ENCODE measurements at places on chromosomes 13 and 19.

DNA sequence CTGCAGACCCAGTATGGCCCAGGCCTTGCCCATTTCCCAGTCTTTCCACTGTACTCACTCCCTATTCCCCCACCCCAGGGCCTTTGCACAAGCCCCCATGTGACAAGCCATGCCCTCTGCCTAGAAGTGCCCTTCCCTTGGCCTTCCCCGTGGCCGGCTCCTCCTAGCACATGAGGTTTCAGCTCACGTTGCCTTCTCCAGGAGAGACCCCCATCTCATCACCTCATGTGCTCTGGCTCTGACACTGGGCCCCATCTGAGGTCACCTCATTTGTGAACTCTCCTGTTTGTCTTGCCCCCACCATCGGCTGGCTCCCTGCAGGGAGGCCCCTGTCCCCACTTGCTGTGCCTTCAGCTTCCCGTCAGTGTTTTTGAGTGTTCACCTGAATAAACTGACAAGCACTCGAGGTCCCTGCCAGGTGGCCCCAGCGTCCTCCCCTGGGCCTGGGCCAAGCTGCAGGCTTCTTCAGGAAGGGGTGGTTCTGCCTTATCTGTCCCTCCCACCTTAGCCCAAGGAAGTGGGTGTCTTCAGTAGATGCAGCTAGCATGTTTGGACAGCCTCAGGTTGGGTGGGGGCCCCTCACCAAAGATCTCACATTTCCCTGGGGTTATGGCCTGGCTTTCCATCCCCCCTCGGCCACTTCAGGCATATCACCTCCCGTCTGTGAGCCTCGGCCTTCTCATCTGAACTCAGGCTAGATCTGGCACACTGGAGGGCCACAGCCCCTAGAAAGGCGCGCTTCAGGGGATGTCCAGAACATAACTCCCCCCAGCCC, 3.8 kb upstream of the SLC25A42 start:
- no peak for DNase-seq

- no peak for DNase-seq
Measured at GRCh38 chr13:70375718-70376117, 267.5 kb upstream of the KLHL1 start.

DNA sequence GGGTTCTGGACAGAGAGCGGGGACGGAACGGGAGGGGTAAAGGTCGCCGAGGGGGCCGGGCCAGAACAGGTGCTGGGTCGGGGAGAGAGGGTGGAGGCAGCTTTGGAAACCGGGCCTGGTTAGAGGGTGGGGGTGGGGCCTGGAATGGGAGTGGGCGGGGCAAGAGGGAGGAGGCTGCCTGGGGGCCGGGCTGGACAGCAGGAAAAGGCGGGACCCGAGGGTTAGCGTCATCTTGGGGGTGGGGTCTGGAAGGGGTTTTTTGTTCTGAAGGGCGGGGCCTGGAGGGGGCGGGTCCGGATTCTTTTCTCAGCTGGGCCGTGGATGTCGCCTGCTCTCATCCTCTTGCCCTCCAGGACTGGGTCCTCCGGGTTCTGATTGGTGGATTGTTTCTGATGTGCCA, 4.3 kb upstream of the ZNF813 start:
- DNase-seq, result no peak

DNA sequence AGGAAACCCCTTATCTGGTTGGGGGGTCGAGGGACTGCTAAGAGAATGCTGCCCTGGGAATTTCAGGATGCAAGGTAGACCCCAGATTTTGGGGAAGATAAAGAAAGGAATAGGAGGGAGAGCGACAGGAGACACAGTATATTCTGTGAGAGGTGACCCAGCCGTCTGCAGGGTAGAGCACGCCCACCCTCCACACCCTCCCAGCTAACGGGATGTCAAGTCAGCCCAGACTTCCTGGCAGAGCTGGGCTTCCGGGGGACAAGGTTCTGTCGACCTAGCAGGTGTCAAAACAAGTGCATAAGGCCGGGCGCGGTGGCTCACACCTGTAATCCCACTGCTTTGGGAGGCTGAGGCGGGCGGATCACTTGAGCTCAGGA, 695 bp upstream of the PRR36 start:
- DNase-seq, result no peak

GRCh38 chr13:73765651-73766384, 368.4 kb downstream of the KLF12 start:
- DNase-seq, result peak; percentile 87

DNA sequence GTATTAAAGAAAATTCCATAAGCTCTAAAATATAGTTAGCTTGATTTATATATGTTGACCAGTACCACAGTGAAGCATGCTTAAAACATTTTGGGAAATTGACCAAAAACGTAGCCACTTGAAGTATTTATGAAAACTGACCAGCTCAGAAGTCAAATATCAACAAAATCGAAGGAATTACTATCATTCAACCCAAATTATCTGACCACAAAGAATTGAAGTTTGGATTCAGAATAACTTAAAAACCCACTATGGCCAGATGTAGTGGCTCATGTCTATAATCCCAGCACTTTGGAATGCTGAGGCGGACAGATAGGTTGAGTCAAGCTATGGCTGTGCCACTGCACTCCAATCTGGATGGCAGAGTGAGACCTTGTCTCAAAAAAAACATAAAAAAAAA, 31.9 kb downstream of the GPALPP1 start:
- no peak for DNase-seq

- DNase-seq, result no peak
Measured at GRCh38 chr19:45782820-45783785, 813 bp upstream of the DMPK start.

DNA sequence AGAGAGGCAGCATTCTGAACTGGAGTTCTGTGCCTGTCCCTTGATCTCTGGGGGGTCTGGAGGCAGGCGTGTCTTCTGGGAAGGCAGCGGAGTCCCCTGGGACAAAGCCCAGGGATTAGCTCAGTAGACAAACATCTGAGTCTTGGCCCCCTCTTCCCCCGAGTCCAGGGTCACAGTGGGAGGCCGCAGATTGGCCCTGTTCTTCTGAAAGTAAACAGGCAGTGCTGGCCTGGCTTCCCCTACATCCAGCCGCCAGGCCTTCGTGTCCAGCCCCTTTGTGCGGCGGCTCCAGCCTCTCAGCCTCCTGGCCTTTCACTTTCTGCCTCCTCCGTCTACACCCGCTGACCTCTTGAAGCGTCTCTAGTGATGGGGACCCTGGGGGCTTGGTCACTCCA, 989 bp downstream of the NFILZ start:
- DNase-seq, result no peak

- DNase-seq, result no peak
Measured at GRCh38 chr19:56862741-56863140, 22.2 kb upstream of the PEG3 start.

DNA sequence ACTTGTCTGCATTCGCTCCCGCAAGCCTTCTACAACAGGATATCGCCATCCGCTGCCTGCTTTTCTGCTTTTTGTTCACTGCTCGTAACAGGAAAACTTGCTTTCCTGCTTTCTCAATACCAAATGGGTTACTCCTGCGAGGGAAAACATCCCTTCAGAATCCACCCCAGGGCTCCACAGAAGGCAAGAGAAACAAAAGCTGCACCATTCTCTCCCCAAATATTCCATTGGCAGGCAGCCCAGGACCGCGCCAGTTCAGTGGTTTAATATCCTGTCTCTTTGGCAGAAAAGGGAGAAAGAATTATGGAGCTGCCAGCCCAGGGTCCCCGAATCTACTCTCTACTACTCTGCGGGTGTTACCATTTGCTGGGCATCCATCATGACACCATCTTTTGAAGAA, 84.7 kb upstream of the DOCK9 start:
- no peak for DNase-seq

- DNase-seq, result no peak
Measured at GRCh38 chr19:33603377-33603776, 18.4 kb upstream of the CHST8 start.

GRCh38 chr13:22336460-22336859, 665.6 kb downstream of the FGF9 start:
- DNase-seq, result no peak

DNA sequence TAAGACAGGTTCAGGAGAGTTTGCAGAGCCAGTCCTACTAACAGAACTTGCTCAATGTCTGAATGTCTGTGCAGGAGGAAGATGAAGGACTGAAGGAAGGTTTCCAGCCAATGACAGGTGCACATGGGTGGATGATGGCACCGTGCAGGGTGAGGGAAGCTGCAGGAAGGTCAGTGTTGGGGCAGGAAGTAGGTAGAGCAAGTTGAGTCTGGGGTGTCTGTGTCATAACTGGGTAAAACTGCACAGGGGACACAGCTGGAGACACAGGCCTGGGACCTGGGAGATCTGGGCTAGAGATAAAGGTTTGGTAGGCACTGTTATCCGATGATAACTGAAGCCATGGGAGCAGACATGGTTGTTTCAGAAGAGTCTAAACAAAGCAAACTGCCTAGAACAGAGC, 116.9 kb downstream of the USP12 start:
- no peak for DNase-seq

- DNase-seq, result no peak
Measured at GRCh38 chr13:93771782-93772181, 545.2 kb downstream of the GPC6 start.

DNA sequence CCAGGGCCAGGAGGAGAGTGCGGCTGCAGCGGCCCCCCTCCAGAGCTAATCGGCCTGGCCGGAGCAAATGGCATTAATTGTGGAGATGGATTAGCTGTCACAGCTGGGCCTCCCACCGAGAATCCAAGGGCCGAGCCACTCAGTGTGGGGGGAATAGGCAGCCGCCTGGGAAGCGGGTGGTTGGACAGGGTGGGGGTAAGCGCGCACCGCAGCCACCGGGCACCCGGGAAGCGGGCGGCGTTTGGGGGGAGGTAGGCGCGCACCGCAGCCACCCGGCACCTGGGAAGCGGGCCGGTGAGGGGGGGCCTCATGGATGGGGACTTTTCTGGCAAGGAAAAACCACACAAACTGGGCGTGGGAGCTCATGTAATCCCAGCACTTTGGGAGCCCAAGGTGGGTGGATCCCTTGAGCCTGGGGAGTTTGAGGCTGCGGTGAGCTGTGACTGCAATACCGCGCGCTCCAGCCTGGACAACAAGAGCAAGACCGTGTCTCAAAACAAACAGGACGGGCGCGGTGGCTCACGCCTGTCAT, 9.7 kb downstream of the R3HDM4 start:
- DNase-seq, result no peak

GRCh38 chr13:49303533-49304252, 56.0 kb downstream of the CDADC1 start:
- no peak for DNase-seq

DNA sequence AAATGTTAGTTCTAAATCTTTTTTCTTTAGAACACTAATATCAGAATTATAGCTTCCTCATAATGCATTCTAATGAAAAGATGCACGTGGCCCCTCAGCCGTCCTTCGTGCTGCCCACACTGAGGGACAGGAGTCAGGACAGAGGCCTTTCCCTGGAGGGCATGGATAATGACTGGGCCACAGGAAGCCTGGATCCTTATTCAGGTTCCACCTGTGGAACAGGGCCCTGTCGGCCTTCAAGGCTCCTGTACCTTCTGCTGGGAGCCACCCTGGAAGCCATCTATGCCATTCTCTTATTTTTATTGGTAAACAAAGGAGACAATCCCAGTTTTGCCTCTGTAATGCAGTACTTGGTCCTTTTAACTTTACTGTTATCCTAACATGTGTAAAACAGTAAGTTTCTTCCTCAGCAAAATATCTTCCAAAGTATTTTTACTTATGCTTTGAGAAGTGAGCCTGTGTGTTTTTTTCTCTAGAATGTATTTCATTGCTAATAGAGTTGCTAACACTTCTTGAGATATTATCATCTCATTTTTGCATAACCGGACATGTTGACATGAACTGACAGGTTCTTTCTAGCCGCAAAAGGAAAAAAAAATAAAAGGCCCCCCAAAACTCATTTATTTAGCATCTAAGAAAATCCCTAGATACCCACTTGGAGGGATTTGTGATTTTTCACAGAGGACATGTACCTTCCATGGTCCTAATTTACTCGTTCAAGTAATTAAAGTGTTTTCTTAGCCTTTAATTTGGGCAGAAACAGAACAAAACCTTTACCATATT, 6.0 kb downstream of the GPR183 start:
- no peak for DNase-seq

GRCh38 chr19:11693505-11694499, 44.9 kb downstream of the ZNF823 start:
- no peak for DNase-seq

- no peak for DNase-seq
Measured at GRCh38 chr13:46297361-46297811, 85.7 kb downstream of the LRRC63 start.

DNA sequence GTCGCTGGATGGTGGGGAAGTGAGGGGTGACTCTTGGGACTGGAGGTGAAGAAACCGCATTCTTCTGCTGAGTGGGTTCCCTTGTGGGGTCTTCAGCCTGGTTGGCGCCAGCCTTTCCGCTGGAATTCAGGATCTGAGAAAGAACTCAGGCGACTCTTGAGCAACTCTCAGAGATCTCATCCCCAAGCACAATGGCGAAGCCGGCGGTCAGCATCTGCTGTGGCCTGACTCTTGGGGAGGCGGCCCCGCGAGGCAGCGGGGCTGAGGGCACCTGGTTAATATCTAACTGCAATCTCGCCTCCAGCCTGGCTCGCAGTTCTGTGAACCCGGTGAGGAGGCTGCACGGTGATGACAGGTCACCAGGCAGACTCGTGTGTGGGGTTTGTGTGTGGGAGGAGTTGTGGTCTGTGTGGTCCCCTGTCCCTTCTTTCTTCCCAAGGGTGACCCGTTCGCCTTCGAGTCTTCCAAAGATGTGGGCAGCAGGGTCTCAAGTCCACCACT, 883 bp downstream of the ZNF441 start:
- no peak for DNase-seq

GRCh38 chr13:34627509-34628208, 314.4 kb upstream of the NBEA start:
- DNase-seq, result no peak

DNA sequence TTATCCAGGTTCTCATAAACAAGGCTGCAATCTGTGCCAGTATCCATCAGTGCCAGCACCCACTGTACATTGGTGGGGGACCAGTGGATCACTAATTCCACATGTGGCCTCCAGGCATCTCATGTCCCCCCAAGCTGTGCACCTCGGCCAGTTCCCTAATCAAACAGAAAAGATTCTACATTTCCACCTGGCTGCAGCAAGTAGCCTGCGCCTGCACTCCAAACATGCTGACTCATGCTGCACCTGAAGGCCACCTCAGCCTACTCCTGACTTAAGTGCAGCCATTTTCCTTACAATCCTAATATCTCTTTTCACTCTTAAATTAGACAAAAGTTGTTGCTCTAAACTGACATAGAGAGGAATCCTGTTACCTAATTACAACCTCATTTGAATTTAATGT, 729.4 kb upstream of the MIR17HG start:
- DNase-seq, result no peak

- no peak for DNase-seq
Measured at GRCh38 chr19:45074744-45075300, 1.5 kb downstream of the ZNF296 start.

GRCh38 chr19:15629003-15629880, 11.5 kb upstream of the CYP4F3 start:
- DNase-seq, result no peak

DNA sequence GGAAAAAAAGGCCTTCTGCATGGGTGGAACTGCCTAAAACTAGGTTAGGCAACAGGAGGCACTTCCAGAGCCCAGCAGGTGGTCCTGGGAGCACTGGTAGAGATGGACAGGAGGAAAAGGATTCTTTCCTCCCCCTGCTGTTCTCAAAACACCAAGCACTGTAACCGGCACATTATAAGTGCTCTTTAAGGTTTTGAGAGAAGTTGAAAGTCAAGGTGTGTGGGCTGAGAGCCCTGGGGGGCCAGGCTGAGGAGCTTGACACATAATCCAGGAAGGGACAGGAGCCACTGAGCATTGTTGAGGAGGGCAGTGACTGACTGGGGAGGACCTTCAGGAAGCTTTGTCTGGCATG, 32.3 kb downstream of the SPATA13 start:
- DNase-seq, result no peak

- DNase-seq, result no peak
Measured at GRCh38 chr13:105063676-105064075, 1471.8 kb downstream of the EFNB2 start.

- DNase-seq, result no peak
Measured at GRCh38 chr19:11426656-11427055, 7.5 kb upstream of the RGL3 start.
